ENCODE measurements at places on chromosomes 6 and 20.

DNA sequence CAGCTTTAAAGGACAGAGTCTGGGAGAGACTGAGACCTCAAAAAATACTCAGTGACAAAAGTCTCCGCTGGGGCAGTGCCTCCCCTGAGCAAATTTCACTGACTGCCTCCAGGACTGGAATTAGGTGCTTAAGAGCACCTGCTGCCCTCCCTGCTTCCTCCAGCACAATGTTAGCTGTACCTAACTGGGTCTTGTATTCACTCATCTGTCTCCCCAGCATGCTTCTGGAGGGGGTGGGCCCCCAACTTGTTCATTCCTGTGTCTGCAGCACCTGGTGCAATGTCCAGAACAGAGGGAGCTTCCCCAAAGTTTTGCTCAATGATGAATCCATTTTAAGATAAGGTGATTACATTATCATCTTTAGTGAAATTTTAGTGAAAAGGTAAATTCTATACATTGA lies 650.7 kb downstream of the KIF16B start:
- DNase-seq, result no peak

DNA sequence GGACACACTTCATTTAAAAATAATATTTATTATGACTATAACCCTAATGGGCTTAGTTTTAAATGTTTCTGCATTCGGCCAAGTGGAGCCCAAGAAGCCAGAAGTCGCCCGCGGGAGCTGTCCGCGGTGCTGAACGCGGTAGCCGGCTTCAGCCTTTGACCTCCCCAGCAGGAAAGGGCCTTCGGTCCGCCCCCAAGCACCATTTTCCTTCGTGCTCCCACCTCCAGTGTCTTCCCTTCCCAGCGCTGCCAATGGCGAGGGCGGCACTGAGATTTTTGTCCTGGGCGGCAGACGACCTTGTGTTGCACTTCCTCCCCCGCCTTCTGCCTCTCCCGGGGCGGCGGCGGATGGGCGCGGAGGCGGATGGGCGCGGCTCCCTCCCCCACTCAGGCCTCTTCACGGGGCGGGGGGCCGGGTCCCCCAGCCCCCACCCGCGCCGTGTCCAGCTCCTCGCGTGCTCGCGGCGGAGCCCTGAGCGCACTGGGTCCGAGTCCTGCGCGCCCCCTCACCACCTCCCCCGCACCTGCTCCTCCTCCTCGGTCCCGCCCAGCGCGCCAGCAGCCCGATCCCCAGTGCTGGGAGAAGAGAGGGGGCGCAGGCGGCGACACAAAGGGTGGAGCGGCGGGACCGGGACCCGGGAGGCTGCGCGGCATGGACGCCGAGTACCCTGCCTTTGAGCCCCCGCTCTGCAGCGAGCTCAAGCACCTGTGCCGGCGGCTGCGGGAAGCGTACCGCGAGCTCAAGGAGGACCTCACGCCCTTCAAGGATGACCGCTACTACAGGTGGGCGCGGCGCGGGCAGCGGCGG lies 23.6 kb upstream of the TMEM181 start:
- DNase-seq, result peak; percentile 90

- no peak for DNase-seq
These were observed 31.0 kb downstream of the SIRPB1 start for GRCh38 chr20:1588533-1589460.

GRCh38 chr6:65117817-65118409 lies 589.1 kb downstream of the EYS start:
- no peak for DNase-seq

GRCh38 chr6:31079656-31080261 lies 32.6 kb downstream of the C6orf15 start:
- DNase-seq, result peak; percentile 73

- DNase-seq, result no peak
These were observed 828 bp downstream of the TP53RK start for GRCh38 chr20:46688151-46689081.

GRCh38 chr20:33645396-33645795 lies 16.7 kb upstream of the C20orf144 start:
- no peak for DNase-seq

DNA sequence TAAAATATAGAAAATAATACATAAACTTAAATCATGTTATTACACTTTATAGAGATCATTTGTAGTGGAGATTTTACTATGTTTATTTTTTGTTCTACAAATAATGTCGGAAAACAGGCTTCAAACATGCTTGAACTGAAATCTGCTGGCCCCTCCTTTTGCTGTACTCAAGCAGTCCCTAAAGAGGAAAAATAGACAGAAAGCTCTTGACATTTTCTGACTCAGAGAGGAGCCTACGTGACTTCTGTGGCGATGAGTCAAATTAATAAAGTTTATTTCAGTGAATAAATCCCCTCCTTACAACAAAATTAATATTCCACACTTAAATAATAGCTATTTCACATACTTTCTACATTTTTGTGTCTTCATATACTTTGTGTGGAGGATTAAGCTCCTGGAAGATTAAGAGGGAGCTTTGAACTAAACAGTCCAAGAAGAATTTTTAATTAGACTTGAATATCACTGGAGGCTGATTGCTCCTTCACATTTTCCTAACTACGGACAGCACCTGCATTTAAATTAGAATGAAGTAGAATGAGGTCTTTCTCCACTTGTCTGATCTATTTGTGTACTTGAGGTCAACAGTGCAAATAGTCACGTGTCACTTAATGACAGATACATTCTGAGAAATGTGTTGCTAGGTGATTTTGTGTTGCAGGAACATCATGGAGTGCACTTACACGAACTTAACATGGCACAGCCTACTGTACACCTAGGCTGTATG lies 1.7 kb upstream of the TREM1 start:
- DNase-seq, result no peak

DNA sequence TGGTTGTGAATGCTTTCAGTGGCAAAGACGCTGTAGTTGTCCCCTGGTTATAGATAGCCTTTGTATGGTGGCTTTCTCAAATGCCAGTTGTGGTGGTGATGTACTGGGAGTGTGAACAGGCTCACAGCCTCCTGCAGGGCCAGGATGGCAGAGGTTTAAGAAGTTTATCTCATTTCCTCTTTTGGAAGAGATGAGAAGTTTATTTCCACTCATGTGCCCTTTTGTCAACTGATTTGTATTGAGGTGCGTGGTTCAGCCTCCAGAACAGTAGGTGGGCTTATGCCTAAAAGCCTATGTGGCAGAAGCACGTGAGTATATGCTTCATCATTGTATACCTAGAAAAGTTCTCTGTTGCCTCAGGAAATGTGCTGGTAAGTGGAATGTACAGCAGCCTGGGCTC lies 13.7 kb upstream of the ZFP57 start:
- DNase-seq, result no peak

- no peak for DNase-seq
These were observed 82.1 kb downstream of the PREP start for GRCh38 chr6:105320765-105321164.

GRCh38 chr6:137112067-137112355 lies 61.4 kb downstream of the IL22RA2 start:
- no peak for DNase-seq

GRCh38 chr6:96246563-96246962 lies 230.8 kb downstream of the FUT9 start:
- no peak for DNase-seq

GRCh38 chr6:8245726-8246125 lies 143.4 kb upstream of the EEF1E1 start:
- DNase-seq, result no peak

GRCh38 chr20:62441987-62442539 lies 14.7 kb upstream of the RBBP8NL start:
- DNase-seq, result no peak

DNA sequence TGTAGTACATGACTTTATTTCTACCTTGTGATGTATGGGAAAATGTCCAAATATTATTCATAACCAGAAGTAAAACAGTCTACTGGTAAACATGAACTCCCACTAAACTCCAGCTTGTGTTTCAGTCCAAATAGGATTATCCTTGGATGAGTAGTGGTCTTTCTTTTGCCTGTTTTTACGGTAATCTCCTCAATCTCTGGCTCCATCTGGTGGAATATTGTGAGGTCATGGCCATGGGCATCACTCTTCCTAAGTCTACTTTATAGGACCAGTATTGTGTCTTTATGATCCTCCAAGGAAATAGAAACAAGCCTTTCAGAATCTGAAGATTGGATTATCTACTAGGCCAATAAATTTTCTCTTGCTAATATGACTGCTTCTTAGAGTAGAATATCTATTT lies 505.0 kb downstream of the BMP2 start:
- DNase-seq, result no peak

DNA sequence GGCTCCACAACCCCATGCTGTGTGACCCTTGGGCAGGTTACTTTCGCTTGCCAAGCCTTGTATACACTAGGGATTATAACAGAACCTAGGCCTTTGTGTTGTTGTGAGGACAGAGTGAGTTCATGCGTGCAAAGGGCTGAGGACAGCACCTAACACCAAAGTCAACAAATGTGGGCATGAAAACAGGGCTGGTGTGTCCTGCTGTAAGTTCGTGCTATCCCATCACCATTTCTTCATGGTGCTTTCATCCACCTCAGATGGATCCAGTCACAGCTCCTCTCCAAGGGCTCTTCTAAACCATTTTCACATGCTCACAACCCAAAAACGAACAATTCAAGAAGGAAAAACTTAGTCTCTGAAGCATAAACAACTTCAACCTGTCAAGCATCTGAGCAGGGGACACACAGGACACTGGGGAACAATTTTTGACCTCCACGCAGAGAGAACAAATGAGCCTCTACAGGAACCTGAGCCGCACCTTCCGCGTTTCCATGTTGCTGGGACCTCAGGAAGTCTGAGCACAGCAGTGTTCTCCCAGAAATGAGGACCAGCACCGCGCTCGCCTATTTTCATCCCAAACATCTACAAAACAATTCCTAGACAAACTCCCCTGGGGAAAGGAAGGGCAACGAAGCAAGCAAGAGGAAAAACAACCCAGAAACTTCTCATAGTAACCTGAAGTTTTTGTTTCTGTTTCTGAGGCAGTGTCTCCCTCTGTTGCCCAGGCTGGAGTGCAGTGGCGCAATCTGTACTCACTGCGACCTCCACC lies 3.1 kb downstream of the LRP11 start:
- DNase-seq, result no peak

- DNase-seq, result no peak
These were observed 193.1 kb upstream of the ARG1 start for GRCh38 chr6:131379948-131380347.

DNA sequence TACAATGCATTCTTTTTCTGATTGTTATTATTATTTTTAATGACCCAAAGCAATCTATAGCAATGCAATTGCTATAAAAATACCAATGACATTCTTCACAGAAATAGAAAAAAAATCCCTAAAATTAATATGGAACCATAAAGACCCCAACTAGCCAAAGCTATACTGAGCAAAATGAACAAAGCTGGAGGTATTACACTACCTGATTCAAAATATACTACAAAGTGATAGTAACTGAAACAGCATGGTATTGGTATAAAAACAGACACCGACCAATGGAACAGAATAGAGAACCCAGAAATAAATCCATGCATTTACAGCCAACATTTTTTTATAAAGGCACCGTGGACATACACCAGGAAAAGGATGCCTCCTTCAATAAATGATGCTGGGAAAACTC lies 60.5 kb upstream of the EEF1A1 start:
- no peak for DNase-seq

DNA sequence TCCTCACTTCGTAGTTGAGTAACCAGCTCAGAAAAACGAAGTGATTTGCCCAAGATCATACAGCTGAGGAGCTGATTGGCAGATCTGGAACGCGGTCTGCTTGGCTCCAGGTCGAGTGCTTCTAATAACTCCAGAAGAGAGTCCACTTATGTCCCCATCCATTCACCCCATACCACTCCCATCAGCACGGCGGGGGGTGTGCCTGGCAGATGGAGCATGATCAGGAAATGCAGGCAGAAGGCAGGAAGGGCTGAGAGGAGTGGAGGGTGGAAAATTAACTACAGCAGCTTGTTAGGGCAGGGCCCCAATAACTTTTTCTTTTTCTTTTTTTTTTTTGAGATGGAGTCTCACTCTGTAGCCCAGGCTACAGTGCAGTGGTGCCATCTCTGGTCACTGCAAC lies 15.0 kb downstream of the FITM2 start:
- no peak for DNase-seq

DNA sequence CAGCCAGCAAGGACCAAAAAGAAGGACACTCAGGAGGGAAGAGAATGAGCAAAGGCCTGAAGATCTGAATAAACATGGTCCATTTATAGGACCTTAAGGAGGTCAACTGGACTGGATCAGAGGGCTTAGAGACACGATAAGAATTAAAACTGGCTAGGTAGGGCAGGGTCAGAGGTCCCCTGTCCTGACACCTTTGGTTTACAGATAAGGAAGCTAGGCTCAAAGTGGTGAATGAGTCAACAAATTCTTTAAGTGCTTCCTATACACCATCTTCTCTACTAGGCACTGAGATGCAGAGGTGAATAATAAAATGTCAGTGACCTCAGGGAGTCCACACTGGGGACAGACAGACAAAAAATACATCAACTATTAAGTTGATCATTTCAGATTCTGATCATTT lies 70.3 kb downstream of the HIVEP2 start:
- no peak for DNase-seq

DNA sequence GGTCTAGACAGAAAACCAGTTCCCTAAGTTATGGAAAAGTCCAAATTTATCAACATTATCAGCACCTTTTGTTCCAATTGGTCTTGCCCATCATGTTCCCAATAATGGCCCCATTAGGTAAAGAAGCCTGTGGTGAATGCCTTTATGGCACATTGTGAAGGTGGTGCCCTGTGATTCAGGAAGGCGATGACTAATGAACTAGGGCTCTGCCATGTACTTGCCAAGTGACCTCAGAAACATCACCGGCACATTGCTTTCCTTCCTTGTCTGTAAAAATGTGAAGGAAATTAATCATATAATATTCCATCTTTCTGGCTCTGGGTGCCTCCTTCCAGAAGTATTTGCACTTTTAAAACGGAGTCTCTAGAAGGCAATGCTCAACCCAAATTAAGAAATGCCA lies 132.3 kb downstream of the UNC5CL start:
- DNase-seq, result no peak

DNA sequence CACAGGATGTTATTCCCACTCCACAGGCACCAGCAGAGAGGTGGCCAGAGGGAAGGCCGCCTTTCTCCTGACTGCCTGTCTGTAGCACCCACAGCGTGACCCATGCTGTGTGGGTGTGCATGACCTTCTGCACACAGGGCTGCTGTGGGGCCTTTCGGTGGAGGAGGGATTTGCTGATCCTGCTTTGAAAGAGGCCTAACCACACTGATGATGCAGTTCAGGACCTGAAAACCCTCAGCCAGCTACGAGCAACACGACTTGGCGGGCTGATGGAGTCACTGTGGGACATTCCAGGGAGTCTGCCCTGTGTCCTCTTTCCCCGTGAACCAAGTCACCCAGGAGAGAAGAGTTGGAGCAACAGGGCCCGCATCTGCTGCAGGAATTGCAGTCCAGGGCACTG lies 49.1 kb downstream of the SYTL3 start:
- DNase-seq, result peak; percentile 54

- no peak for DNase-seq
These were observed 94.8 kb upstream of the SCAF8 start for GRCh38 chr6:154638369-154638768.

- DNase-seq, result peak; percentile 30
These were observed 189.0 kb downstream of the ANKRD60 start for GRCh38 chr20:58039274-58040092.

GRCh38 chr20:46209930-46210671 lies 92.0 kb downstream of the CD40 start:
- no peak for DNase-seq

- DNase-seq, result peak; percentile 78
These were observed 71.2 kb downstream of the RAMACL start for GRCh38 chr6:166515072-166515810.

GRCh38 chr6:19557191-19557590 lies 280.0 kb upstream of the ID4 start:
- no peak for DNase-seq

All from activated CD8-positive, alpha-beta memory T cell treated with anti-CD3 and anti-CD28 coated beads, Interleukin-2, amount 50 U/mL, for 48 hours (primary cell).